Neural cell (in vitro differentiated cells): ENCODE measurements at places on chromosomes 13 and 19. TPM values are rescaled to one million over a fixed set of nuclear protein-coding genes. Genes with fewer than 3 reads are reported as not detected.

Gene GIPC1
- 128 and 168 TPM in 2 replicates for polyA plus RNA-seq

Gene BCAM
- 0.54 and 0.68 TPM in 2 replicates for polyA plus RNA-seq

Gene GNG7
- 3.0 and 3.6 TPM in 2 replicates for polyA plus RNA-seq

Gene TGFB1
- 0.10 TPM in 1 of 2 replicates, not detected in the other for polyA plus RNA-seq

Gene ZNF223
- 17.1 and 22.7 TPM in 2 replicates for polyA plus RNA-seq

Gene LRCH1
- 15.4 and 17.7 TPM in 2 replicates for polyA plus RNA-seq

Gene UQCRFS1
- 48.4 and 55.2 TPM in 2 replicates for polyA plus RNA-seq

Gene ZNF177
- 51.0 and 61.1 TPM in 2 replicates for polyA plus RNA-seq

Gene BRSK1
- 213 and 244 TPM in 2 replicates for polyA plus RNA-seq

Gene TEX26
- polyA plus RNA-seq: not detected in 2 replicates

Gene MISP
- 0.24 and 0.98 TPM in 2 replicates for polyA plus RNA-seq

Gene ZNF135
- 13.7 and 17.2 TPM in 2 replicates for polyA plus RNA-seq

Gene KRTDAP
- polyA plus RNA-seq: not detected in 2 replicates

Gene ZNF383
- 8.4 and 10.3 TPM in 2 replicates for polyA plus RNA-seq

Gene ZFP36
- polyA plus RNA-seq: 0.34 TPM in 1 of 2 replicates, not detected in the other

Gene PRTN3
- polyA plus RNA-seq: 0.54 TPM in 1 of 2 replicates, not detected in the other

Gene TICAM1
- not detected in 2 replicates for polyA plus RNA-seq

Gene MPHOSPH8
- polyA plus RNA-seq: 33.4 and 35.0 TPM in 2 replicates

Gene CABP5
- not detected in 2 replicates for polyA plus RNA-seq

Gene SMIM44
- polyA plus RNA-seq: not detected in 2 replicates

Gene MKNK2
- polyA plus RNA-seq: 27.6 and 37.6 TPM in 2 replicates

Gene URAD
- polyA plus RNA-seq: not detected in 2 replicates

Gene C19orf67
- not detected in 2 replicates for polyA plus RNA-seq

Gene LILRB3
- not detected in 2 replicates for polyA plus RNA-seq

Gene TYROBP
- polyA plus RNA-seq: not detected in 2 replicates

Gene SIAH3
- 4.0 and 4.9 TPM in 2 replicates for polyA plus RNA-seq

Gene ZNF677
- 35.4 and 39.4 TPM in 2 replicates for polyA plus RNA-seq
